ENCODE measurements at places on chromosomes 11 and 22. TPM values are rescaled to one million over a fixed set of nuclear protein-coding genes. Genes with fewer than 3 reads are reported as not detected.
A peak's percentile ranks its signal among the peaks of the same experiment; 100 is the strongest.

GRCh38 chr11:102317768-102318103 lies 452 bp downstream of the BIRC3 start:
- H3K4me1 ChIP-seq = peaks cover 9% of the 10 kb centered on the region
- no peaks in the 10 kb centered on the region for H3K36me3 ChIP-seq
- no peaks in the 10 kb centered on the region for H3K27me3 ChIP-seq
- peak overlapping the region; percentile 21 for H3K27ac ChIP-seq

GRCh38 chr11:86948733-86949132 lies 6.5 kb downstream of the FZD4 start:
- peaks cover 14% of the 10 kb centered on the region for H3K4me1 ChIP-seq
- no peak for DNase-seq
- no peak overlapping the region for H3K4me3 ChIP-seq
- no peaks in the 10 kb centered on the region for H3K36me3 ChIP-seq
- H3K27ac ChIP-seq = no peak overlapping the region

Gene TNNI2
- not detected for total RNA-seq

Gene CFAP68
- 18.8 TPM for total RNA-seq

DNA sequence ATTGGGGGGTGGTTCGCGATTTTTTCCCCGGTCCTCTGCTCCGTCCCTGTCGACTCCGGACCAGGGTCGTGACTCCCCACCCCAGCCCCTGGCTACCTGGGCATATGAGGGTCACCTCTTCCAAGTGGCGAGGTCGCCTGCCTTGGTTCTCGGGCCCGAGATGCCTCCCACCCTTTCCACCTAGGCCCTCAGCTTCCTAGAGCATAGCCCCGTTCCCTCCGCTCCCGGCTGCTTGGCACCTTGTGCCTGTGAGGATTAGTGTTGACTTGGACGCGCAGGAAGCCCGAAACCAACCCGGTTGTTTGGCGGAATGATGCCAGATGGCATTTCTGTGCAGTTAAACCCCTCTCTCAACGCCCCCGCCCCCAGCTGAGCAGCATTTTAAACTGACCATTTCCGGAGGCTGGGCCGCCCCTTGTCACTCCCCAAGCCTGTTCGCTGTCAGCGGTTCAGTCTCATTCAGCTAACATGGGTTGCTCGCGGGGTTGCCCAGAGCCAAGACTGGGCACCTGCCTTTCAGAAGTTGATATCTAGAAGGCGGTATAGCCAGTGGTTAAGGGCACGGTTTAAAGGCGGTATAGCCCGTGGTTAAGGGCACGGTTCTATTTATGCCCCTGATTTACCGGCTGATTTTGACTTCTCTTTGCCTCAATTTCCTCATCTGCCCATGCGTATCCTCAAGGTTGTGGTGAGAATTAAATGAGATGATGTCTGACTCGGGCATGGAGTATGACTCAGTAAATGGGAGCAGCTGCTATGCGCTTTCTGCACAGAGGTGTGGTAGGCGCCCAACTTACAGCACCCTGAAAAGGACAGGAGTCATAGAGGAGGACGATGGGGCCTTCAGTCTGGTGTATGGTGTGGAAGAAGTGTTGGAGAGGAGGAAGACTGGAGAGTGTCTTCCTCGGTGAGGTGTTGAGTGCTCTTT lies 639 bp downstream of the INCENP start:
- peak overlapping the region; percentile 98 for H3K4me3 ChIP-seq
- H3K27ac ChIP-seq = peak overlapping the region; percentile 89
- peaks cover 2% of the 10 kb centered on the region for H3K36me3 ChIP-seq
- DNase-seq = peak; percentile 37

Gene ENDOD1
- 29.8 TPM for total RNA-seq

Gene ADM2
- total RNA-seq = 23.0 TPM

Gene DKK3
- total RNA-seq = 328 TPM

DNA sequence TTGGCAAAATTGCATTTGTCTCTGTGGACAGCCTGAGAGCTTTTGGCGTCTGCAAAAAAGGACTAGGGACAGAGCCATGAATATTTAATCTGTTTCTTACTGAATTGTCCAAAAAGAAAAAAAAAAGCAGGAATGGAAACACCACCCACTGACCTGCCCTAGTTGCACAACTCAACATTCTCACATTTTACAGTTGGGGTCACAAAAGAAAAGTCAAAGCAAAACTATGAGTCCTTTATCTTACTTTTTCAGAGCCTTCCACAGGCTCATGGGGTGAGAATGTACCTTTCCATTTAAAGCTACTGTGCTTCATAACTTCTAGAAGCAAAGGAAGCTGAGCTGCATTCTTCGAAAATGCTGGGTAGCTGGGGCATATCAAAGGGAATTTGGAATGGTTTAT lies 225.7 kb downstream of the FAM76B start:
- no peak overlapping the region for H3K4me3 ChIP-seq
- no peaks in the 10 kb centered on the region for H3K4me1 ChIP-seq
- H3K27me3 ChIP-seq = no peaks in the 10 kb centered on the region
- no peak overlapping the region for H3K27ac ChIP-seq

GRCh38 chr11:73759610-73760134 lies 1.2 kb downstream of the RAB6A start:
- peaks cover 3% of the 10 kb centered on the region for H3K4me1 ChIP-seq
- peak overlapping the region; percentile 83 for H3K27ac ChIP-seq
- DNase-seq = no peak
- H3K4me3 ChIP-seq = peak overlapping the region; percentile 91

- no peak for DNase-seq
- H3K27me3 ChIP-seq = peaks cover 7% of the 10 kb centered on the region
- H3K27ac ChIP-seq = no peak overlapping the region
- H3K36me3 ChIP-seq = no peaks in the 10 kb centered on the region
- H3K4me1 ChIP-seq = no peaks in the 10 kb centered on the region
- no peak overlapping the region for H3K4me3 ChIP-seq
These were observed 11.8 kb downstream of the ANO9 start for GRCh38 chr11:429931-430456.

Gene C22orf42
- total RNA-seq = not detected

- no peak overlapping the region for H3K4me3 ChIP-seq
- no peak overlapping the region for H3K27ac ChIP-seq
- H3K4me1 ChIP-seq = no peaks in the 10 kb centered on the region
- no peak for DNase-seq
- peaks cover 8% of the 10 kb centered on the region for H3K27me3 ChIP-seq
These were observed 2.2 kb downstream of the APOBEC3A start for GRCh38 chr22:38959590-38959989.

Gene IGLL1
- total RNA-seq = not detected

- H3K4me1 ChIP-seq = peaks cover 31% of the 10 kb centered on the region
- H3K27ac ChIP-seq = peak overlapping the region; percentile 98
- no peaks in the 10 kb centered on the region for H3K27me3 ChIP-seq
- no peak for DNase-seq
- H3K4me3 ChIP-seq = no peak overlapping the region
These were observed 54.0 kb upstream of the CD44 start for GRCh38 chr11:35084817-35085440.

GRCh38 chr11:17021511-17021910 lies 7.3 kb upstream of the PLEKHA7 start:
- no peak overlapping the region for H3K4me3 ChIP-seq
- peaks cover 7% of the 10 kb centered on the region for H3K4me1 ChIP-seq
- H3K27me3 ChIP-seq = peaks cover 3% of the 10 kb centered on the region
- DNase-seq = no peak
- no peak overlapping the region for H3K27ac ChIP-seq

DNA sequence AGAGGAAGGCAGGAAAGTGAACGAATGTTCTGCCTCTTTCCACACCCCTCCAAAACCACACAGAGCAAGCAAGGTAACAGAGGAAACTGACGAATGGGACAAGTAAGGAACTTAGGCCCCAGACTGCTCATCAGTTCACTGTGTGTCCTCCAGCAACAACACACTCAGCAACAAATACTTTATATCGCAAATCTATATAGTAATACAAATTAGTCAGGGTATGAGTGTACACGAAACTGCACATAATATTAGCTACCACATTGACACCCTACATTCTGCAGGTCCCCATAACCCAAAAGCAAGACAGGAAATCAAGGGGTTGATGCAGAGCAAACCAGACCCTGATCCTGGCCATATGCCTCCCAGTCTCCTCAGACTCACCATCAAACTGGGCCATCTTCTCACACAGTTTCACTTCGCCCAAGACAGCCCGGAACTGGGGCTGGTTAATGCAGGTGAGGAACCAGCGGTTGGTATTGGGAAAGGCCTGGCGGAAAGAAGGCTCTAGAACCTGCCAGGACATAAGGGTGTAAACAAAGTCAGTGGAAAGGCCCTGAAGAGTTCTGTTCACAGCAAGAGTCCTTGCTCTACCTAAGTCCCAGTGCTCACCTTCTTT lies 6.6 kb downstream of the EEF1G start:
- H3K4me1 ChIP-seq = peaks cover 17% of the 10 kb centered on the region
- H3K36me3 ChIP-seq = peaks cover 62% of the 10 kb centered on the region
- no peak overlapping the region for H3K27ac ChIP-seq
- no peak overlapping the region for H3K4me3 ChIP-seq

Measured in astrocyte (in vitro differentiated cells and primary cell).